Diencephalon (tissue), 1 donor: ENCODE measurements at places on chromosomes 11 and 22. TPM values are rescaled to one million over a fixed set of nuclear protein-coding genes. Genes with fewer than 3 reads are reported as not detected.

OR6M1 gene
- total RNA-seq: not detected

LIPT2 gene
- 5.1 TPM for total RNA-seq

KCNC1 gene
- 12.7 TPM for total RNA-seq

EIF4ENIF1 gene
- 22.8 TPM for total RNA-seq

SLC22A12 gene
- not detected for total RNA-seq
